ENCODE measurements at places on chromosomes 5 and 9.

DNA sequence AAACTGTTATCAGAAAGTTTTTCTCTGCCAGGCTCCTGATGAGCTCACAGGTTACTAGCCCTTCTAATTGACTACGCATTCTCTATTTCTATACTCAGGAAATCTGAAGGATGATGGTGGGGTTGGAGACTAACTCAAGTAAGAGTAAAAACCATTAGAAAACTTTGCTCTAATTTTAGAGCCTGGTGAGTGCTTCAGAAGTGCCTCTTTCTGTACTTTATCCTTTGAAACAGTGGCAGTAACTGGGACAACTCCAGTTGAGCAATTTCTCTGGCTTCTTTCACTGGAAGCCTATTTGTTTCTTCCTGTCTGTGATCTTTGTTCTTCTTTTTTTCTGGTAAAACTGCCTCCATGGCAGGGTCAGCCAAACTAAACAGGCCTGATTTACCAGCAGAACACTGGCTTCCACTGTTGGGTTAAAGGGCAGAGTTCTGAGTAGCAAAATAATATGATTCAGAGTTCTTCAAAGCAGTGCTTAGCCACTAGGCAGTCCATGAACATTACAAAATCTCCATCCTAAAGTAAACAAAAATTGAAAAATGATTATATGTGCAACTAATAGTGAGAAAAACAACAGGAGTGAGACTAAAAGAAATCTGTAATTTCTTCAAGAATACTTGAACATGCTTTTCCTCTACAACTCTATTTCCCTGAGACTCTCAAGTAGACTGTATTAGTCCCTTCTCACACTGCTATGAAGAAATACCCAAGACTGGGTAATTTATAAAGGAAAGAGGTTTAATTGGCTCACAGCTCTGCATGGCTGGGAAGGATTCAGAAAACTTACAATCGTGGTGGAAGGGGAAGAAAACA lies 79.8 kb downstream of the MROH2B start:
- DNase-seq: no peak

DNA sequence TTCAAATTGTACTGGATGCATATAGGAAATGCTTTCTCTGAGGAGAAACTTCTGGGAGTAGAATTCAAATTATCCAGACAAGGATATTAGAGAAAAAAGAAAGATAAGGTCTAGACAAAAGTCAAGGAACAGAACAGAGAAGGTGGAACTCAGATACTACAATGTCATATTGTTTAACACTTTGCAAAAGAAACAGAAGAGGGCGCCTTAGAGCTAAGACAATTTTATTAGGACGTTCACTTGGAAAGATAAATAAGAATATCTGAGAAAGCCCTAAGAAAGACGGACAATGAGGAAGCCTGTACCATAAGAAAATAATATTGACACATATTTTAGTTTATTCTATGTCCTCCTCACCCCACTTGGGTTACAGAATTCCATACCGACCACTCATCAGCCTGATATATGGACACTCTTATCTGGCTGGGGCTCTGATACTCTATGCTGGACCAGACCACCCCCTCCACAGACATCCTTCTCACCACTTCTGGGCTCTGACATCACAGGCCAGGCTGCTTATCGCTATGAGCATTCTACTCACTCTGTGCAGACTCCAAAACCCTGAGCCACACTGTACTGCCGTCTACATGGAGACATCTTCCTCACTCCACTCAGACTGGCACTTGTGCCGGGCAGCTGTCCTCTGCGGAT lies 9.1 kb upstream of the AK3 start:
- no peak for DNase-seq

- DNase-seq: no peak
These were observed 308.0 kb downstream of the DOCK8 start for GRCh38 chr9:522658-523057.

GRCh38 chr9:129759319-129759718 lies 6.5 kb upstream of the PTGES start:
- DNase-seq: no peak

- no peak for DNase-seq
These were observed 16.5 kb downstream of the CSF2 start for GRCh38 chr5:132090107-132090506.

DNA sequence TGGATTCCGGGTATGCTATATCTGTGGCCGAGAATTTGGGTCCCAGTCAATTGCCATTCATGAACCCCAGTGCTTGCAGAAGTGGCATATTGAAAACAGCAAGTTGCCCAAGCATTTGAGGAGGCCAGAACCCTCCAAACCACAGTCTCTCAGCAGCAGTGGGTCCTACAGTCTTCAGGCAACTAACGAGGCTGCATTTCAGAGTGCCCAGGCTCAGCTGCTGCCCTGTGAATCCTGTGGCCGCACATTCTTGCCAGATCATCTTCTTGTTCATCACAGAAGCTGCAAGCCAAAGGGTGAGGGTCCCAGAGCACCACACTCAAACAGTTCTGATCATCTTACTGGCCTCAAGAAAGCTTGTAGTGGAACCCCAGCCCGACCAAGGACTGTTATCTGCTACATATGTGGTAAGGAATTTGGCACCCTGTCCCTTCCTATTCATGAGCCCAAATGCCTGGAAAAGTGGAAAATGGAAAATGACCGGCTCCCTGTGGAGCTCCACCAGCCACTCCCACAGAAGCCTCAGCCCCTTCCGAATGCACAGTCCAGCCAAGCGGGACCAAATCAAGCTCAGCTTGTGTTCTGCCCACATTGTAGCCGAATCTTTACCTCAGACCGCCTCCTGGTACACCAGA lies 23.0 kb downstream of the ZNF474 start:
- DNase-seq: no peak

- DNase-seq: no peak
These were observed 1.3 kb downstream of the NIPBL start for GRCh38 chr5:36877667-36878391.

DNA sequence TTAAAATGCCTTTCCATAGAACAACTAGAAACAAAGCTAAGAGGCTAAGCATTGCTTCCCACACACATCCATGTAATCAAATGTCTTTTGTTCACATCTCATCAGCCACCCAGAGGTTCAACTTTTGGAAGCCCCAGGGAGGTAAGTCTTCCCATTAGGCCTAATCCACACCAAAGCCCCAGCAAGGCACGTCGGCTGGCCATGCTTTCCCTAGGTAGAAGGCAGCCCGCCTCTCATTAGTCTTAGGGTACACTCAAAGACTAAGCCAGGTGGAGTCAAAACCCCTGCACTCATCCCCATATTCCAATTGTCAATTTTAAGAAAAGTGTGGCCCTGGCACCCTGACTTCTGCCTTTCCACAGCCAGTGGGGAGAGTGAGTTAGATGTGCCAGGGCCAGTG lies 87.9 kb downstream of the ATPSCKMT start:
- no peak for DNase-seq

DNA sequence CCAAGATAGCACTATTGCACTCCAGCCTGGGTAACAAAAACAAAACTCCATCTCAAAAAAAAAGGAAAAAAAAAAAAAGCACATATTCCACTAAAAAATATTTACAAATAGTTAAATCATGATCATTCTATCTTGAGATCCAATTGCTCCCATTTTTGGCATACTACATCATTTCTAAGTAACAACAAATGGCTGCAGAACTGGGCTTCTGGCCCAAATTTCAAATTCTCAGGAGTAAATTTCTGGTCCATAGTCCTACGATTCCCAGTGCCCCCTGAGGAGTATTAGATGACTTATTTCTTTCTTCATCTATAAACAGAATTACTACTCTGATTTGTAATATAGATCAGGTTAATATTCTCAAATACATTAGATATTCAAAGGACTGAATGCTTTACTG lies 62.1 kb downstream of the CEMIP2 start:
- no peak for DNase-seq

DNA sequence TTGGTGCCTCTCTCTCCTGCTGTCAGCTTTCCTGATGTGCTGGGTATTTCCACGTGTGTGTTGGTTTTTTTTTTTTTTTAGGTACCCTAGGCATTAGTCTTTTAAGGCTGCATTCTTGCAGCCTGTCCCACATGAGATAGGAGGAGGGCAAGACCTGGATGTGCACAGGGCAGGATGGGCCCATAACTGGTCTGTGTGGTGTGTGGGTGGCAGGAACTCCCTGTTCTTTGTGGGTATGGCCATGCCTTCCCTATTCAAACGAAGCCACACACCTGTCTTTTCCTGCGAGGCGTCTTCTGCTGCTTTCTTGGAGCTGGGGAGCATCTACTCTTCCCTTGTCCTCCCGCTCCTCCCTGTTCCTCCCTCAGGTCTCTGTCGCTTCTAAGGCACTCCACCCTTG lies 6.8 kb downstream of the SYK start:
- no peak for DNase-seq

DNA sequence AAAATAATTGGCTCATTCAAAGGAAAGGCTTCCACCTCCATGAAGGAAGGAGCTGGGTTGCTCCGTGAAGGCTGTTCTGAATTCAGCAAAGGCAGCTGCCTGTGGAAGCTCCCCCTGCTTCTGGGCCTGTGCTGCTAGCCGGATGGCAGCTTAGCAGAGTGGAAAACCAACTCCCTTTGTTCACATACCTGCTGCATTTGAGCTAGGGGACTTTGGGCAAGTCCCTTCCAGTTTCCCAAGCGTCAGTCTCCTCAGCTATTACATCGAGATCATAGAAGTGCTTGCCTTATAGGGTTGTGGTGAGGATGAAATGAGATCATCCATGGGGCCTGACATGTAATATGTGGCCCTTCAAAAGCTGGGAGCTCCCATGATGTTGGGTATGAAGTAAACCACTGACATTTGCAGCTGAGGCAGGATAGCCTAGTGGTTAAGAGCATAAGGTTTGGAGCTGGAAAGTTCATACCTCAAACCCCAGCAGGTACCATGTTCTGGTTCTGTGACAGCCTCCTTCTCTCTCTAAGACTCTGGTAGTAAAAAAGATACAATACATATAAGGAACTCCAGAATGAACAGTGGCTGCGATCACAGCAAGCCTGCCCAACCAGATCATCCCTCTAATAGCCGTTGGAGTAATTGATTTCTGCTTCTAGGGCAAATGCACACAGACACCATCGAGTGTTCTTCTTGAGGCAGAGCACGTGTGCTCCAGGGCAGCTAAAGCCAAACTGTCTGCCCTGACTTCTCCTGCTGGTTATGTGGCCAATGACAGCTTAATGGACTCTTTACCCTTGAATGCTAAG lies 11.0 kb upstream of the DENND1A start:
- DNase-seq: no peak

DNA sequence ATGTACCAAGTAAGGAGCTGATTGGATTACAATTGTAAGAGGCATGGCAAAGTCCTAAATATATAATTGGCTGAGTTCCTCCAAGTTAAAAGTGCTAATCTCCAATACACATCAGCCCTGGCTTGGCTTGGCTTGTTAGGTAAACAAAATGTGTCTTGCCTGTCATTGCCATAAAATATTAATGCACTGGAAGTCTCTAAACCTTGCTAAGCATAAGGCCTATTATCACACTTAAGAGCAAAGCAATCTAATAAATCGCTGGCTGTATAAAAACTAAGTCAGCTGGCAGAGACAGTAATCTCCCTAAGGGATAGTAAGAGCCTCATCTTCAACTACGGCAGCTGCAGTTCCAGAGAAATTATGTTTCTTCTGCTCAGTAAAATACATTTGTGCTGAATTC lies 418.6 kb upstream of the GRAMD2B start:
- no peak for DNase-seq

Measured in cortex of kidney (tissue), 1 donor.